ENCODE measurements at places on chromosomes 16 and 17.

GRCh38 chr16:49781401-49781800, 74.5 kb downstream of the ZNF423 start:
- DNase-seq, result no peak

- DNase-seq, result no peak
These were observed 13.2 kb downstream of the GLIS2 start for GRCh38 chr16:4328782-4329775.

DNA sequence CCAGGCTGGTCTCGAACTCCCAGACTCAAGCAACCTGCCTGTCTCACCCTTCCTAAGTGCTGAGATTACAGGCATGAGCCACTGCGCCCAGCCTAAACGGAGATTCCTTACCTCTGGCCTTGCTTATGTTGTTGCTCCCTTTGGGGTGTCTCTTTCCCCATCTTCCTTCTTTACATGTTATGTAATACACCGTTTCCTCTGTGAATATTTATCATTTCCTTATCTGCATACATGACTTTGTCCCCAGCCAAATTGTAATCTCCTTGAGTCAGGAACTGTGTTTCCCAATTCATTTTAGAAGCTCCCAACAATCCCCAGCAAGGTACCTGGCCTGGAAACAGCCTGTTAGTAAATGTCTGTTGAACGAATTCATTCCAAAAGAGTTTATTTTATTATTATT, 15.7 kb downstream of the COPZ2 start:
- no peak for DNase-seq

DNA sequence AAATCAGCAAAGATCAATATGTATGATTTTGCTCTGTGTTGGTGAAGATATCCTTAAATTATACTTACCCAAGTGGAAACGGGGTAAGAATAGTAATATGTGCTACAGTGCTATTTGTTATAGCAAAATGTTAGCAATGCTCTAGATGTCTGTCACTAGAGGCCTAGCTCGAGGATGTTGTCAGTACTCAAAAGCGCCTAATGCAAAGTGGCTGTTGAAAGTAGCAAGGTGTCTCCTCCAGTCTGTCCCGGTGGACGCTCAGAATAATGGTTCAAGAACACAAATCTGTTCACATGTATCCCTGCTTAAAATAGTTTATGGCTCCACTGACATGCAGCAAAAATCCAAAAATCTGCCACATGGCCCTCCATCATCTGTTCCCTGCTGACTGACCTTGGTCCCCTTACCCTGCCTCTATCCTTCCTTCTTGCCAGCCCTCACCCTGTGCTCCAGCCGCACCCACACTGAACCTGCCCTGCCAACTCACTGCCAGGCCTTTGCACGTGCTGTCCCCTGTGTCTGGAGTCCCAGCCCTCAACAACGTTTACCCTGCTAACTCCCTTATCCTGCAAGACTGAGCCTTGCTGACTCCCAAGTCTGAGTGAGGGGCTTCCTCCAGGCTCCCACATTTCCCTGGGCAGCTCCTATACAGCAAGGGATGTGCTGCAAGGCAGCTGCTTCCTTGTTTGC, 9.6 kb upstream of the RNF112 start:
- DNase-seq, result no peak

DNA sequence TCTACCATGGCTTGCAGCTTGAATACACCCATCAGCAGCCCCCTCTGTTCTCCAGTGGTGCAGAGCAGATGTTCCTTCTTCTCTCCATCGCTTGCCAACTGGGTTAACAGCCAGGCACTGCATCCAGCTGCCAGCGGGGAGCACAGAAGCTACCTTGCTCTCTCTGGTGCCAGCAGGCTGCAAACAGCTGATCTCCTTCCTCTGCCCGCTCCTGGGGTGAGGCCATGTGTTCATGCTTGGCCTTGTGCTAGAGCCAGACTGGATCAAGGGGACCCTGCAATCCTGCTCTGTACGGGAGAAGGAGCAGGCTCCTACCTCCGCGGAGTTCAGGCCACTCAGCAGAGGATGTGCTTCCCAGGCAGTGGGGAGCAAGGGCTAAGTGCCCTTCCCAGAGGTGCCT, 24.1 kb upstream of the ENGASE start:
- no peak for DNase-seq

DNA sequence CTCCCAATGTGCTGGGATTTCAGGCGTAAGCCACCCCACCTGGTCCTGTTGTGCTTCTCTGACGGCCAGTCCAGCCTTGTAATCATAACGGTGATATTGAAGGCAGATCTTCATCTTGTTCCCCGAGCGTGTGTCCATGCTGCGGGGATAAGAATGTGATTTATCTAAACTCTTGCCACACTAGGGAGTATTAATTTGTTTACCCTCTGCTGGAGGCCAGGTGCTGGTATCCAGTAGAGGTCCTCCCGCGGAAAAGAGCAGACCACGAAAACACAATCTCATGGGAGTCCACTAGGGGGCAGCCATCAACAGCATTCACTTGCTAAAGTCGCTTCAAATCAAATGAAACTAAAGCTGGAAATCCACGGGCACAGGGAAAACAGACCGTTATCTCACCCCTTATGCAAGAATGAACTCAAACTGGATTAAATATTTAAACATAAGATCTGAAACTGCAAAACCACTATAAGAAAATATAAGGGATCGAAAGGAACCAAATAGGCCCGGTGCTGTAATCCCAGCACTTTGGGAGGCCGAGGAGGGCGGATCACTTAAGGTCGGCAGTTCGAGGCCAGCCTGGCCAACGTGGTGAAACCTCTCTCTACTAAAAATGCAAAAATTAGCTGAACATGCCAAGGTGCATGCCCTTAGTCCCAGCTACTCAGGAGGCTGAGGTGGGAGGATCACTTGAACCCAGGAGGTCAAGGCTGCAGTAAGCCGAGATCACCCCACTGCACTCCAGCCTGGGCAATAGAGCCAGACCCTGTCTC, 22.3 kb upstream of the RBBP6 start:
- DNase-seq, result peak; percentile 86

GRCh38 chr17:36728030-36728991, 126.9 kb downstream of the MRM1 start:
- peak; percentile 36 for DNase-seq

DNA sequence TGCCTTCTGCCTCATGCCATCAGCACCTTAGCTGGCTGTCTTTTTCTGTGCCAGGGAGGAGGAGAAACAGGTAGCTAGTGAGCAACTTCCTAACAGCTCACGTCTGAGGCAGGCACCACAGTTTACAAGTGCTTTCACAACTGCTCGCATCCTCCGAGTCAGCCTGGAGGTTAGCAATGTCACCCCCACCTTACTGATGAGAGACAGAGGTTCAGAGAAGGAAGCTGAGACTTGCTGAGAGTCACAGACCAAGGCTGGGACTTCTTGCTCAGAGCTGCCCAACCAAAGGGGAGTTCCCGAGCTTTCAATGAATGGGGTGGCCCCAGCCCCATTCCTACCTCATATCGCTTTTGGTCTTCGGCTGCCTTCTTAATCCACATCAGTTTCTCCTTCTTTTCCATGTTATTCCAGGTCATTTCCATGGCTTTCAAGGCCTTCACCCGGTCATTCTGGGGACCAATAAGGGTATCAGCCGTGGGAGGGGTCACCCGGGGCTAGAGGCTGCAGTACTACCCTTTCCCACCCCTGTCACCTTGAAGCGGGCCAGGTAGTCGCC, 9.6 kb downstream of the UBTF start:
- peak; percentile 73 for DNase-seq
